ENCODE measurements at places on chromosomes 13 and 19. TPM values are rescaled to one million over a fixed set of nuclear protein-coding genes. Genes with fewer than 3 reads are reported as not detected.

DNA sequence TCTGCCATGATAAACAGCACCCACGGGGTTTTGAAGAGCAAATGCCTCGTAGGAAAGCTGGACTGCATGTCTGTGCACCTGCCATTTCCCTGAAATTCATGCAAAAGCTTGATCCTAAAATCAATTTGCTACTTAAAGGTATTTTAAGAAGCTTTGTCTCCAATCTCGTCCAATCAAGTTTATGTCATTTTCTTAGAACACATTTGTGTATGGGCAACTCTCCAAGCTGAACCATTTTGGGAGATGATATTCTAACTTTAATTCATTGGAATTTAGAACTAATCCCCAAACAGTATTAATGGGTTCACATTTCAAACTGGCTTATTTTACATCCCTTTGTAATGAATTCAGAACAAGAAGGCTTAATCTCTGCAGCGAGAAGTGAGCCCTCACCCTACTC, 822 bp downstream of the ADPRHL1 start:
- H3K4me1 ChIP-seq: no peaks in the 10 kb centered on the region
- no peaks in the 10 kb centered on the region for H3K27me3 ChIP-seq
- no peak for DNase-seq
- H3K36me3 ChIP-seq: peaks cover 31% of the 10 kb centered on the region

- H3K4me3 ChIP-seq: peak overlapping the region; percentile 9
- H3K27me3 ChIP-seq: peaks cover 27% of the 10 kb centered on the region
- no peak overlapping the region for H3K27ac ChIP-seq
- DNase-seq: no peak
- no peaks in the 10 kb centered on the region for H3K36me3 ChIP-seq
- H3K4me1 ChIP-seq: no peaks in the 10 kb centered on the region
These were observed 67.5 kb downstream of the POSTN start for GRCh38 chr13:37531049-37531448.

- no peak overlapping the region for H3K4me3 ChIP-seq
- peaks cover 44% of the 10 kb centered on the region for H3K36me3 ChIP-seq
- H3K4me1 ChIP-seq: peaks cover 6% of the 10 kb centered on the region
These were observed 9.0 kb upstream of the GPR183 start for GRCh38 chr13:99316224-99316623.

GRCh38 chr13:107942030-107942617, 273.2 kb downstream of the LIG4 start:
- no peaks in the 10 kb centered on the region for H3K4me1 ChIP-seq
- H3K4me3 ChIP-seq: no peak overlapping the region
- no peak overlapping the region for H3K27ac ChIP-seq
- H3K36me3 ChIP-seq: no peaks in the 10 kb centered on the region
- no peaks in the 10 kb centered on the region for H3K27me3 ChIP-seq

DNA sequence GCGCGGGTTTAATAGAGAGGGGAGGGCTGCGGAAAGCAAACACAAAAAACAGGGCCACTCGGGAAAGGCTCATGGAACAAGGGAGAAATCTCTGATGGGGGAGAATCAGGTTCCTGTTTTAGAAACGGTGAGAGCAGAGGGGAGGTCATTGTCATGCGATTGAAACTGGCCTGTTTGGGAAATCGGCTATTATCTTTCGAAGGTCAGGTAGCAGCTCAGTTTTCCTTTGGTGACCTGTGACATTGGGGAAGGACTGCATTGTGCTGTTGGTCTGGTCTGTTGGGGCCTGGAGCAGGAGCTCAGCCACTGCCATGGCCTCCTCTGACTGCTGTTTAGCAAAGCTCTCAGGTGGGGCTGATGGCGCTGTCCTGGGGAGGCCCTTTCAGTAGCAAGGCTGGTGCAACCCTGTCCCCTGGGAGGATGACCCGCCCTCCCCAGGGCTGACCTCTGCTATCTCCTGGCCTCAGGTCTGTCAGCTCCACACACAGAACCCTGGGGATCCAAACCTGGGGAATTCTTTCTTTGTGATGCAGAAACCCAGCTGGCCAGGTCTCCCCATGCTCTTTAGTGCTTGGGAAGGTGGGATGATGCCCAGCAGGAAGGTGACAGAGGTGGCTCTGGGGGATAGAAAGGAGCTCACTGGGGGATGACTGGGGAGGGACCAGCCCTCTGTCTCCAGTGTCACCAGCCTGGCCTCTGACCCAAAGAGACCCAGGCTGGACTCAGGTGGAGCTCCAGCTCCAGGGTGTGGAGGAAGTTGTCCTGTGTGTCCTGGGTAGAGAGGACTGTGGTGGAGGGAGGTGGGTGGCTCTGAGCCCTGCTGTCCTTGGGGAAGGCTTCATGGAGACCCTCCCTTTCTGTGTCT, 21.2 kb upstream of the CD177 start:
- H3K4me3 ChIP-seq: no peak overlapping the region
- no peaks in the 10 kb centered on the region for H3K27me3 ChIP-seq
- no peak overlapping the region for H3K27ac ChIP-seq
- no peaks in the 10 kb centered on the region for H3K4me1 ChIP-seq
- no peaks in the 10 kb centered on the region for H3K36me3 ChIP-seq
- peak; percentile 79 for DNase-seq

PABPC3 gene
- 0.38 TPM for total RNA-seq

CYP4F2 gene
- not detected for total RNA-seq

KIR2DL4 gene
- total RNA-seq: not detected

ZNF837 gene
- total RNA-seq: 3.8 TPM

MEIOSIN gene
- not detected for total RNA-seq

ZNF433 gene
- 3.3 TPM for total RNA-seq
